Lung microvascular endothelial cell (primary cell): ENCODE measurements at places on chromosomes 16 and 17. TPM values are rescaled to one million over a fixed set of nuclear protein-coding genes. Genes with fewer than 3 reads are reported as not detected.
A peak's percentile ranks its signal among the peaks of the same experiment; 100 is the strongest.

Gene PLXDC1
- not detected in 2 replicates for total RNA-seq

Gene HOXB2
- total RNA-seq = 0.20 and 0.22 TPM in 2 replicates

Gene SLC12A4
- total RNA-seq = 41.2 and 108 TPM in 2 replicates

Gene TMEM106A
- 0.87 and 0.99 TPM in 2 replicates for total RNA-seq

Gene NPB
- under 0.01 TPM in 1 of 2 replicates, not detected in the other for total RNA-seq

Gene MYH13
- not detected in 2 replicates for total RNA-seq

Gene RNF151
- total RNA-seq = not detected in 2 replicates

Gene CA7
- total RNA-seq = not detected in 2 replicates

GRCh38 chr17:61253362-61253761 is 146.3 kb upstream of the TBX2 start:
- no peak for DNase-seq

- peak; percentile 36 for DNase-seq
Measured at GRCh38 chr16:86158688-86159360, 259.9 kb downstream of the IRF8 start.

DNA sequence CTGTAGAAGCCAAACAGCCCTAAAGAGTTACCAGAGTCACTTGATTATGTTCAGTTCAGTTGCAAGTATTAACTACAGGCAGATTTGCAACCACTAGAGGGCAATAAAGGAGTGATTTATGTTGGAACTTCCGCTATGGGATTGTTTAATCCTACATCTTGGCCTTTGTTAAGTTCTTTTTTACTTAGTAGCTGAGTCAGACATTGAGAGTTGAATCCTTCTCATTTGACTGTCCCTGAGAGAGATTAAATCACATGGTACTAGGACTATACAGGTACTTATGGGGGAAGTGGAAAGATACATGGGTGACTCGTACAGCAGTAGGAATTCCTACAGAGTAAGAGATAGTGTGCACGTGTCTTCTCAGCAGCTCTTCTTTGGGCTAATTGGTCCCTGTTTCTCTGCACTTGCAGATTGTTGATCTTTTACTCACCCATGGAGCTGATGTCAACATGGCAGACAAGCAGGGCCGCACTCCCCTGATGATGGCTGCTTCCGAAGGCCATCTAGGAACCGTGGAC is 40.3 kb downstream of the CYB561 start:
- peak; percentile 88 for DNase-seq

DNA sequence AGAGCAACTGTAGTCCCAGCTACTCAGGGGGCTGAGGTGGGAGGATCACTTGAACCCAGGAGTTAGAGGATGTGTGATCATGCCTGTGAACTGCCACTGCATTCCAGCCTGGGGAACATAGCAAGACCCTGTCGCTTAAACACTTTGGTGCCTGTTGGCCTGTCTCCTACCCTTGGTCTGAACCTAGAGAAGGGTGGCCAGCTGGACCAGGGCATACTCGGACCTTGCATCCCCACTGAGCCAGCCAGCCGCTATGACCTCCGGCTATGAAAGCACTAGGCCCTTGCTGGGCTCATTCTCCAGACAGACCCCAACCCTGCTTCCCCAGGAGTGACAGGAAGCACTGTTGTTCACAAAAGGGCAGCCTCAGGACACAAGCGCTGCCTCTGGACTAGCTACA is 4.6 kb downstream of the IFT20 start:
- no peak for DNase-seq

DNA sequence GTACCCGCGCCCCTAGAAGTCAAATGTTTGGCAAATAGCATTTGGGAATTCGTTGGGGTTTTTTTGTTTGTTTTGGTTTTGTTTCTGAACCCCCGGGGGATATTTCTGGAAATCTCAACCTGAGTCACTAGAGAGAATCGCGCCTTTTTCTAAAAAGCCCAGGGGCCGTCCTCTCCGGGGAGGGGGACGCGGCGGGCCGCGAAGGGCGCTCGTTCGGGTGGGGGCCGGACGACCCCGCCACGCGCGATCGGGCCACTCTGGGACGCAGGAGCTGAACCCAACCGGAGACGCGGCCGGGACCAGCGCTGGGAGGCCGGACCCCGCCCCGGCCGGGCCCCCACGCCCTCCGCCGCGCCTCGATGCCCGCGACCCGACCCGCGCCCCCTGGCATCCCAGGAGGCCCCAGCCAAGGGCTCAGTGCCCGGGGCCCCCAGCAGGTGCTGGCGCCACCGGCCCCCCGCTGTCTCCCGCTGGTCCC is 302 bp downstream of the LITAF start:
- no peak for DNase-seq

DNA sequence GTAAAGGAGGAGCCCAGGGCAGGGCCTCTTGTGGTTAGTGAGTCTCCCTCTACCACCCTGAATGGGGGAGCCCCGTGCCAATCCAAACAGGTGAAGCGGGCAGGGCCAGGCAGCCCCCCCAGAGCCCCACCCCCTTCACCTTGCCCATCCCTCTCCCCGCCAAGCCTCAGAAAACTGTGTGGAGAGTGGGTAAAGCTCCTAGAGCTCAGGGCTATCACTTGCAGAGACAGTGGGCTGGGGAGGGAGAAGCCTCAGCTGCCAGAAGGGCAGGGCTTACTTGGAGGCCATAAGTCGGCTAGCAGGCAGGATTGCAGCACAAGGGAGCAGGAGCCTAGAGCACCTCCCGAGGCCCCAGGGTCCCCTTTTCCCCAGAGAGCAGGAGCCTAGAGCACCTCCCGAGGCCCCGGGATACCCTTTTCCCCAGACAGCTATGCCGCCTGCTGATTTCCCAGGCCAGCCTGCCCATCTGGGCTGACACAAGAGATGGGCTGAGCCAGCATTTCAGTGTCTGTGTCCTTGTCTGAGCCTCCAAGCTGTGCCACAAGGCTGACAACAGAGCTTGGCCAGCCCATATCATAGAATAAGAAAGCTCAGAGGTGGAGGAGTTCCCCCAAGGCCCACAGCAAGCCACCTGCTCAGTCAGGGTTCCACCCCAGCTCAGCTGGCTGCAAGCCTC is 6.7 kb upstream of the KRT14 start:
- DNase-seq = no peak

DNA sequence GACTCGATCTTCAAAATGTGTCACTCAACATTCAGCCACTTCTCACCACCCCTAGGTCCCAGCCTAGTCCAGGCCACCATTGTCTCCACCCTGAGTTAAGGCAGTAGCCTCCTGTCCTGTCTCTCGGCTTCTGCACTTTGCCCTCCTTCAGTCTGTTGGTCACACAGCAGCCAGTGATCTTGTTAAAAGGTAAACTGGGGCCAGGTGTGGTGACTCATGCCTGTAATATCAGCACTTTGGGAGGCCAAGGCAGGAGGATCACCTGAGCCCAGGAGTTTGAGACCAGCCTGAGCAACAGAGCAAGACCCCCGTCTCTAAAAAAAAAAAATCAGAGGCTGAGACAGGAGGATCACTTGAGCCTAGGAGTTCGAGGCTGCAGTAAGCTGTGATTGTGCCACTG is 25.8 kb downstream of the WWP2 start:
- no peak for DNase-seq

- no peak for DNase-seq
Measured at GRCh38 chr16:69937465-69937951, 13.6 kb upstream of the CLEC18A start.
